ENCODE measurements at places on chromosomes 13 and 19.

- no peak overlapping the region for H3K4me3 ChIP-seq
- no peaks in the 10 kb centered on the region for H3K4me1 ChIP-seq
- peak; percentile 89 for DNase-seq
- H3K36me3 ChIP-seq: no peaks in the 10 kb centered on the region
- H3K27me3 ChIP-seq: no peaks in the 10 kb centered on the region
Measured at GRCh38 chr19:14048443-14049153, 13.3 kb downstream of the PALM3 start.

DNA sequence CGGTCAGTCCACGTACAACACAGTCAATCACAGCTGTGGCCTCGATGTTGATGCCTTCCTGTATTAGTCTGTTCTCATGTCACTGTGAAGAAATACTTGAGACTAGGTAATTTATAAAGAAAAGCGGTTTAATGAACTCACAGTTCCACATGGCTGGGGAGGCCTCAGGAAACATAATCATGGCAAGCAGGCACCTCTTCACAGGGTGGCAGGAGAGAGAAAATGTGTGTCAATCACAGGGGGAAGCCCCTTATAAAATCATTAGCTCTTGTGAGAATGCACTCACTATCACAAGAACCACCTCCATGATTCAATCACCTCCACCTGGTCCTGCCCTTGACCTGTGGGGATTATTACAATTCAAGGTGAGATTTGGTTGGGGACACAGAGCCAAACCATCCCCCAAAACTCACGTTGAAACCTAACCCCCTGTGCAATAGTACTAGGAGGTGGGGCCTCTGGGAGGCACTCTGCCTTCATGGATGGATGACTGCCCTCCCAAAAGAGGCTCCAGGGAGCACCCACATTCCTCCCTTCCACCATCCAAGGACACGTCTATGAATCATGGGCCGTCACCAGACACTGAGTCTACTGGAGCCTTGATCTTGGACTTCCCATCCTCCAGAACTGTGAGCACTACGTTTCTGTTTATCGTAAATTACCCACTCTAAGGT, 2.3 kb upstream of the PROZ start:
- no peak overlapping the region for H3K27ac ChIP-seq
- no peak for DNase-seq
- peaks cover 21% of the 10 kb centered on the region for H3K27me3 ChIP-seq
- H3K36me3 ChIP-seq: no peaks in the 10 kb centered on the region
- no peak overlapping the region for H3K4me3 ChIP-seq

DNA sequence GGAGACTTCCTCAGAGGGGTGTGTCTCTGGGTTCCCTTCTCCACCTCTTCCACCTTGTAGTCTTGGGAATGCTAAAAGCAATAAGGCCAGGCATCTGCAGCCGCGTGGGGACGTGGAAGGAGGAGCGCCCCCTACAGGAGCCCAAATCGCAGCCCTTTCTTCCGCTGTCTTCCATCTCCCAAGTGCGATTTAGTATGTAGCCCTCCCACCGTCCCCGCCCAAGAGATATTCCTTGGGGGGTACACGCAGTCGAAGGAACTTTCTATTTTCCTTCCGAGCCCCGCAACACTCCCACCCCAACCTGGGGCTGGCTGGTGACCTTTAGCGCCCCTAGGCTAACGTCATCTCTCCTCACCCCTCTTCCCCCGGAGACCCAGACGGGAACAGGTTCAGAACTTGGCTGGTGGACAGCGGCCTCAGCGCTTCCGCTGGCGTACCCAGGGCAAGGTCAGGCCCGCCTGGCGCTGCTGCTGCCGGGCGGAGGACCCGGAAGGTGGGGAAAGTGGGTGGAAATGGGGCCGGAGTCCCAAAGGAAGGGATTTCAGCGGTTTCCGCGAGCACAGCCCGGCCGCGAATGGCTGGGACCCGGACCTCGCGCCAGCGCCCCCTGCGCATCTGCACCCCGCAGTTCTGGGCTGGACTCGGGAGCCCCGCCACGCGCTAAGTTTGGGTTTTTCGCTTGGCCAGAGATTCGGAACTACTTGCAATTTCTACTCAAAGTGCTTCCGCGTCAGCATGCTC, 2.1 kb upstream of the PCDH8 start:
- peak overlapping the region; percentile 53 for H3K27ac ChIP-seq
- H3K4me1 ChIP-seq: peaks cover 62% of the 10 kb centered on the region
- H3K4me3 ChIP-seq: peak overlapping the region; percentile 63
- no peak for DNase-seq
- H3K36me3 ChIP-seq: no peaks in the 10 kb centered on the region
- H3K27me3 ChIP-seq: peaks cover 43% of the 10 kb centered on the region

- H3K4me3 ChIP-seq: no peak overlapping the region
- peaks cover 41% of the 10 kb centered on the region for H3K4me1 ChIP-seq
- no peak overlapping the region for H3K27ac ChIP-seq
- no peaks in the 10 kb centered on the region for H3K27me3 ChIP-seq
- no peak for DNase-seq
- H3K36me3 ChIP-seq: peaks cover 27% of the 10 kb centered on the region
Measured at GRCh38 chr19:46609511-46610412, 8.6 kb downstream of the CALM3 start.

GRCh38 chr13:94020426-94020825, 459.1 kb downstream of the DCT start:
- DNase-seq: no peak
- no peak overlapping the region for H3K27ac ChIP-seq
- H3K4me1 ChIP-seq: no peaks in the 10 kb centered on the region

DNA sequence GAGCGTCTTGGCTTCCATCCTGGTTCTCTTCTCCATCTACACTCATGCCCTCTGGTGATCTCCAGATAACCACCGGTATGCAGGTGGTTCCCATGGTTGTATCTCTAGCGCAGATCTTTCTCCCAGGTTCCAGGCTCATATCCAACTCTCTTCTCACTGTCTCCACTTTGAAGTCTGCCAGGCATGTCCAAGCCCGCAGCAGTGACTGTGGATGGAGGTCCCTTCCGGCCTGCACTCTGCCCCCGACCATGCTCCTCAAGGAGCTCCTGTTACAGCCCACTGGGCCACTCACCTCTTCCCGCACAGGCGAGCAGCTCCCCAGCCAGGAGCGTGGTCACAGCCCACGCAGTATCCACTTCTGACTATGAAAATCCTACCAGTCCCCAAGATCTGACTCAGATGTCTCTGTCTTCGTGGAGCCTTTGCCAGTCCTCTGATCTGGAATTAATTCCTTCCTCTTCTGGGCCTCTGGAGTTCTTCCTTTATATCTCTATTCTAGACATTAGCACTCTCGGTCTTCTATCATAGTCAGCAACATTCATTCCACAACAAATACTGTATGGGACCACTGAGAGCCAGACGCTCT, 100.2 kb downstream of the TEX26 start:
- H3K27ac ChIP-seq: no peak overlapping the region
- no peak for DNase-seq
- H3K36me3 ChIP-seq: no peaks in the 10 kb centered on the region
- no peak overlapping the region for H3K4me3 ChIP-seq

GRCh38 chr19:30846102-30846501, 473.9 kb downstream of the ZNF536 start:
- H3K36me3 ChIP-seq: no peaks in the 10 kb centered on the region
- peak; percentile 57 for DNase-seq
- H3K4me1 ChIP-seq: peaks cover 11% of the 10 kb centered on the region
- no peaks in the 10 kb centered on the region for H3K27me3 ChIP-seq
- H3K27ac ChIP-seq: no peak overlapping the region

GRCh38 chr19:6225232-6225865, 54.4 kb downstream of the MLLT1 start:
- H3K4me3 ChIP-seq: no peak overlapping the region
- DNase-seq: no peak
- no peaks in the 10 kb centered on the region for H3K27me3 ChIP-seq
- H3K27ac ChIP-seq: no peak overlapping the region
- H3K36me3 ChIP-seq: peaks cover 64% of the 10 kb centered on the region

GRCh38 chr13:26168835-26169234, 53.3 kb downstream of the RNF6 start:
- no peak overlapping the region for H3K4me3 ChIP-seq
- H3K27me3 ChIP-seq: no peaks in the 10 kb centered on the region
- H3K27ac ChIP-seq: no peak overlapping the region
- DNase-seq: no peak
- no peaks in the 10 kb centered on the region for H3K36me3 ChIP-seq
- H3K4me1 ChIP-seq: no peaks in the 10 kb centered on the region

GRCh38 chr13:48979892-48980291, 4.2 kb downstream of the FNDC3A start:
- no peaks in the 10 kb centered on the region for H3K36me3 ChIP-seq
- DNase-seq: no peak
- no peaks in the 10 kb centered on the region for H3K27me3 ChIP-seq
- H3K4me1 ChIP-seq: peaks cover 13% of the 10 kb centered on the region

DNA sequence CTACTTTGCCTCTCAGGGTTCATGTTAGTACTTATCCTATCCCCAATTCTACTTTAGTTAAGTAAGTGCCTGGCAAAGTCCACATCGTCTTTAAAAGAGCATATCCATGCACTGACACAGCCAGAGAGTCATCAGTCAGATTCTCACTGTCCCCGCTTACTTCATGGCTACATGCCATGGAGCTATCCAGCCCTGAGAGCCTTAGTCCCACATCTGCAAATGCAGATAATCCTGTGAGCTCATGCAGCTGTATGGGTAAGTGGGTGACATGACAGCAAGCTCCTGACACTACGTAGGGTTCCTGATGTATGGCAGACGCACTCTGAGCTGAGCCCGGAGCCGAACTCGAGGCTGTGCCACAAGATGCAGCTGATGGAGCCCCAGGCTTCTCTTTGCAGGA, 661.5 kb downstream of the LIG4 start:
- no peak overlapping the region for H3K4me3 ChIP-seq
- DNase-seq: no peak
- H3K4me1 ChIP-seq: no peaks in the 10 kb centered on the region
- no peaks in the 10 kb centered on the region for H3K36me3 ChIP-seq

DNA sequence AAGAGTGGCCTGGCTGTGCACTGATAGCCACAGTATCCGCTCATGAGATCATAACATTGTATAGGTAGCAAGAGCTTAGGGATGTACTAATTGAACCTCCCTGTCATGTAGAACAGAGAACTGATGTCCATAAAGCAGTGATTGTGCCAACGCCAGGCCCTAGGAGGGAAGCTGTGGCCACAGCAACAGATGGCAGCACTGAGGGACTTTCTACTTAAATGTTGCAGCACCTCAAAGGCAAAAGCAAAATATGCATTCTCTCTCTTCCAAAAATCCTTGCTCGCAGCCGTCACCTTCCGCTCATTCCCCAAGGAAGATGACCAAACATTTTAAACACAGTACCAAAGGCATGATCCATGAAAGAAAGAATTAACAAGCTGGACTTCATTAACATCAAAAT, 32.3 kb downstream of the COL4A1 start:
- DNase-seq: peak; percentile 86
- H3K4me3 ChIP-seq: no peak overlapping the region
- no peaks in the 10 kb centered on the region for H3K27me3 ChIP-seq
- H3K36me3 ChIP-seq: no peaks in the 10 kb centered on the region
- H3K4me1 ChIP-seq: peaks cover 87% of the 10 kb centered on the region

DNA sequence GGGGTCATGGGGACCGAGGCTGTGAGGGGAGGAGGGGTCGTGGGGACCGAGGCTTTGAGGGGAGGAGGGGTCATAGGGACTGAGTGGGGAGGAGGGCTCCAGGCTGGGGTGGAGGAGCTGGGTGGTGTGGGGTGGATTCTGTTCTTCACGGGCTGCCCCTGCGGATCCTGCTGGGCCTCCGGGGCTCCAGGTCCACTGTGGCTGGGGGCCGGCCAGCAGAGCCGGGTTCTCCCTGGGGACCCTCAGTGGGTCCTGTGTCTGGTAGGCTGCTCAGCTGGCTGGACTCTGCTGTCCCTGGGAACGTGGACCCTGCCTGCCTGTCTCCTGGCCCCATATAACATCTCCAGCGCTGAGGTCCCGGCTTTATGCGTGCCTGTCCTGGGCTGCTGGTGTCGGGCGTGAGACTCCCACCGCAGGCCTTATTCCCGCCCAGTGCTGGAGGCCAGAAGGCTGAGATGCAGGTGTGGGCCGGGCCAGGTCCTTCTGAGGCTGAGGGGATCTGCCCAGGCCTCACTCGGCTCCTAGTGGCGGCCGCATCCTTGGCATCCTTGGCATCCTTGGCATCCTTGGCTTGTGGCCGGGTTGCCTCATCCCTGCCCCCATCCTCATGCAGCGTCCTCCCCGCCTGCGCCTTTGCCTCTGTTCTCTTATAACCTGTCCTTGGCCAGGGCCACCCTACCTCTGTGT, 19.8 kb upstream of the GNA15 start:
- no peak for DNase-seq
- no peaks in the 10 kb centered on the region for H3K27me3 ChIP-seq
- H3K4me3 ChIP-seq: no peak overlapping the region
- H3K27ac ChIP-seq: no peak overlapping the region
- H3K4me1 ChIP-seq: peaks cover 20% of the 10 kb centered on the region

DNA sequence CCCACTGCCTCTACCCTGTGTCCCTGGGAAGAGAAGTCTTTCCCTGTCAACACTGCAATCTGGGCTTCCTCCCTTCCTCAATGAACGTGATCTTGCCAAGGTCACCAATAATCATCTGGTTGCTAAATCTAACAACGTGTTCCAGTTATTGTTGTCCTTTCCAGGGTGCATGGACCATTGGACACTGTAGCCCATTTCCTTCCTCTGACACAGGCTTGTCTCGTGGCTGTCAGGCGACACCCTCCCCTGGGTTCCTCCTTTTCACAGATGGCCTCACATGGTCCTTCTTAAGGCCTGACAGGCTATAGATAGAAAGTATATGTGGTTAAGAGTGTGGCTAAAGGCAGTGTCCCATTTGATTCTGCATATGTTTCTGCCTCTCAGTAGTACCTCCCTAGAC, 67.7 kb upstream of the STARD13 start:
- peak; percentile 93 for DNase-seq
- H3K27ac ChIP-seq: peak overlapping the region; percentile 40
- no peak overlapping the region for H3K4me3 ChIP-seq
- H3K4me1 ChIP-seq: peaks cover 28% of the 10 kb centered on the region
- no peaks in the 10 kb centered on the region for H3K27me3 ChIP-seq
- H3K36me3 ChIP-seq: no peaks in the 10 kb centered on the region

DNA sequence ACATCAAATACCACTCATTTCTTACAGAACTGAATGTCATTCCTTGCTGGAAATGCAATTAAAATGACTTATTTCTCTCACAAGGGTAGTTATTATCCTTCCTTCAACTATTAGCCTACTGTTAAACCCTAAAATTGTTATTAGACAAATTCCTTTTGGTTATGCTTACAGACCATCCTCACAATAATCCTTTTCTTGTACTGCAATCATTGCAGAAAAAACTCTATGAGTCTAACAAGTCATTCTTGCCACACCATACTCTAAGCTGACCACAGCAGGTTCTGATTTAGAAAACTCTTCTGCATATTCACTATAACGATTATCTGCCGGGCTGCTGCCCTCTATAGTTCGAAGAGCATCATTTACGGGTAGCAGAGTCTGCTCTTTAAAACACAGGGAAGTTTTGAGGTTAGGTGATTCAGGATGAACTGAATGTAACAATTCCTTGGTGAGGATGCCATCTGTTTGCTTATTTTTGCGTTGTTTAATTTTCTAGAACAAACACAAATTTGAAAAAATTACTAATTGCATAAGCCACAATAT, 38.2 kb downstream of the MTMR6 start:
- no peak overlapping the region for H3K4me3 ChIP-seq
- peaks cover 54% of the 10 kb centered on the region for H3K36me3 ChIP-seq

- no peaks in the 10 kb centered on the region for H3K27me3 ChIP-seq
- H3K4me1 ChIP-seq: peaks cover 50% of the 10 kb centered on the region
- peak; percentile 90 for DNase-seq
- no peak overlapping the region for H3K4me3 ChIP-seq
- H3K36me3 ChIP-seq: peaks cover 6% of the 10 kb centered on the region
- peak overlapping the region; percentile 95 for H3K27ac ChIP-seq
Measured at GRCh38 chr13:110227864-110228643, 78.9 kb downstream of the COL4A1 start.

Data from esophagus muscularis mucosa (tissue), 4 donors.